ENCODE measurements at places on chromosomes 7 and 10. TPM values are rescaled to one million over a fixed set of nuclear protein-coding genes. Genes with fewer than 3 reads are reported as not detected.

Gene ICA1
- total RNA-seq, result 5.1 TPM

Gene TRPV5
- total RNA-seq, result not detected

Gene ELN
- not detected for total RNA-seq

Gene UCMA
- total RNA-seq, result not detected
